ENCODE measurements at places on chromosomes 3 and 15. TPM values are rescaled to one million over a fixed set of nuclear protein-coding genes. Genes with fewer than 3 reads are reported as not detected.

The MEIS2 gene
- polyA plus RNA-seq, result 142 TPM

The LMOD3 gene
- polyA plus RNA-seq, result 0.07 TPM

The RNF111 gene
- polyA plus RNA-seq, result 40.9 TPM

DNA sequence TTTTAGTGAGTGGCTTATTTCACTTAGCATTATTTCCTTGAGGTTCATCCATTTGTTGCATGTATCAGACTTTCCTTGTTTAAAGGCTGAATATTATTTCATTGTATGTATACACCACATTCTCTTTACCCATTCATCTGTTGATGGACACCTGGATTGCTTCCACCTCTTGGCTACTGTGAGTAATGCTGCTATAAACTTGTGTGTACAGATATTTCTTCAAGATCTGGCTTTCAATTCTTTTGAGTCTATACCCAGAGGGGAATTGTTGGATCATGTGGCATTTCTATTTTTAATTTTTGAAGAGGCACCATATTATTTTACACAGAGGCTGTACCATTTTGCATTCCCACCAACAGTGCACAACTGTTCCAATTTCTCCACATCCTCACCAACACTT, 313.5 kb downstream of the RPLP1 start:
- DNase-seq, result no peak

- no peak for DNase-seq
Measured at GRCh38 chr3:72906154-72906553, 18.3 kb downstream of the GXYLT2 start.

DNA sequence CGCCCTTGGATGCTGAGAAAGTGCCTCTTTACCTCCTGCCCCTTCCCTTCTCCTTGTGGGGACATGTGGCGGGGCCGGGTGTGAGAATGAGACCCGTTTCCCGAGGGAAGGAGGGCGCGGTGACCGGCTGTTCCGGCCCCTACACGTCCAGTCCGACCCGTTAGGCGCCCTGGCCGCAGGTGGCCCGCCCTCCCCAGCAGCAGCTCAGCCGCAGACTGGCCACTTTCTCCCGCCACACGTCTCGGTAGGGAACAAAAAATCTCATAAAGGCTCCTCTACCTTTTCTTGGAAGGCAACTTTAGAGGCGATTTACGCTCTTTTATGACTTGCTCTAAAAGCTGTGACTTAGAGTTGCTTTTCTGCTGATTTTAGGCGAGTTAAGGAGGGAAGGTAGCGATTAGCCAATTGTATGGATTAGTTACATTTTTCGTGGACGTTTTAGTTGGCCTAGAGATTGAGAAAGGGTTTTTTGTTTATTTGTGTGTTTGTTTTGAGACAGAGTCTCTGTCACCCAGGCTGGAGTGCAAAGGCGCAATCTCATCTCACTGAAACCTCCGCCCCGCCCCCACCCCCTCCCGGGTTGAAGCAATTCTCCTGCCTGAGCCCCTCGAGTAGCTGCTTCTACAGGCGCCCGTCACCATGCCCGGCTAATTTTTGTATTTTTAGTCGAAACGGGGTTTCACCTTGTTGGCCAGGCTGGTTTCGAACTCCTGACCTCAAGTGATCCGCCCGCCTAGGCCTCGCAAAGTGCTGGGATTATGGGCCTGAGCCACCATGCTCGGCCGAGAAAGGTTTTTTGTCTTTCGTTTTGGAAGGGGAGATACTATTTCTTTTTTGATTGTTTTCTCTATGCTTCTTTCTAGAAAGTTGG, 8.3 kb upstream of the PGPEP1L start:
- no peak for DNase-seq

DNA sequence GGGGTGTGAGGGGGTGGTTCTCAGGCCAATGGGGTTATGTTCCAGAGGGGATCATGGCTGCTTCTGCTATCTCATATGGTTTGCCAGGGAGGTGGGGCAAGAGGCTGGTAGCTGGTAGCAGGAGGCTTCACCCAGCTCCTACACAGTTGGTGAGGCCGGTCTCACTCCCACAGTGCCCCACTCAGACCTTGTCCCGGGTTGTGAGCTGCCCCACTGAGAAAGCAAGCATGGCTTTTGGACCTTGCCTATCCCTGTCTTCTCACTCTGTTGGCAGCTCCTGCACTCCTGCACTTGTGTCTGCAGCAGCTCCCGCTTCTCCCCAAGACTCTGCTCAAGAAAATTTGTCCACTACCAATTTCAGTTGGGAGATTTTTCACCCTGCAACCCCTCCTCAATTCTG, 46.1 kb downstream of the MYRIP start:
- no peak for DNase-seq

DNA sequence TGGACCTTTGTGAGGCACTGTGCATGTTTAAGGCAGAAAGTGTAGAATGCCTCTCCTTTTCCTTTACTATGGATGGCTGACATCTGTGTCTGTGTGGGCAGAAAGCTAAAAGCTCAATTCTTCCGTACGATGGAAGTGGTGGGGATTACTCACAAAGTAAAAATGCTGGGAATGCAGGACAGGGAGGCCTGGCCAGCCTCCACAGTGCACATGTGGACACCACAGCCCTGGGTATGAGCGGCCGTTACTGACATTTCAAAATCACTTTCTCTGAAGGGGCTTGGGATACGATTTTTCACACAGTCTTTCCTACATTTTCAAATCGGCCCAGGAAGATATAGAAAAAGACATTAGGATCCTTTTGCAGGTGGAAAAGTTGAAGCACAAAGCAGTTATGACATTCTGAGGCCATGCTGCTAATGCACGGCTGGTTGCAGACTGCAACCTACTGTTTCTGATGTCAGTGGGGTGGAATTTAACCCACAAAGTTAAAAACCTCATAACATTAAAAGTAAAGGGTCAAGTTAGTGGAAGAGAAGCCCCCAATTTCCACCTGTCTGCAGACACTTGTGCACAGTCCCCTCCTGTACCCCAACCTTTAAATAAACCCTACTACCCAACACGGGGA, 27.9 kb downstream of the EHD4 start:
- DNase-seq, result peak; percentile 58

DNA sequence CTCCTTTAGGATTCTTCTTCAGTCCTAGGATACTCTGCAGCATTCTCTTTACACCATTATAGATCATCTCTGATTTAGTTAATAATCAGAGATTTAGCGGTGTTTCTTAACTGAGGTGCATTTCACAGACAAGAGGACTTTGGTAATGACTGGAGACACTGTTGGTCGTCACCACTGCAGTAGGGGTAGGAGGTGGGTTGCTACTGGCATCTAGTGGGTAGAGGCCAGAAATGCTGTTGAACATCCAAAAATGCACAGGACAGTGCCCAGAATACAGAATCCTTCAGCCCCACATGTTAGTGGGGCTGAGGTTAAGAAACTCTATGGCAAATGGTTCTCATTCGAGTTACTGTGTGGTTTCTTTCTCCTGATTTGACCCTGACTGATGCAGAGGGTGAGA, 80.4 kb upstream of the LMCD1 start:
- DNase-seq, result no peak
